ENCODE measurements at places on chromosomes 4 and X.

DNA sequence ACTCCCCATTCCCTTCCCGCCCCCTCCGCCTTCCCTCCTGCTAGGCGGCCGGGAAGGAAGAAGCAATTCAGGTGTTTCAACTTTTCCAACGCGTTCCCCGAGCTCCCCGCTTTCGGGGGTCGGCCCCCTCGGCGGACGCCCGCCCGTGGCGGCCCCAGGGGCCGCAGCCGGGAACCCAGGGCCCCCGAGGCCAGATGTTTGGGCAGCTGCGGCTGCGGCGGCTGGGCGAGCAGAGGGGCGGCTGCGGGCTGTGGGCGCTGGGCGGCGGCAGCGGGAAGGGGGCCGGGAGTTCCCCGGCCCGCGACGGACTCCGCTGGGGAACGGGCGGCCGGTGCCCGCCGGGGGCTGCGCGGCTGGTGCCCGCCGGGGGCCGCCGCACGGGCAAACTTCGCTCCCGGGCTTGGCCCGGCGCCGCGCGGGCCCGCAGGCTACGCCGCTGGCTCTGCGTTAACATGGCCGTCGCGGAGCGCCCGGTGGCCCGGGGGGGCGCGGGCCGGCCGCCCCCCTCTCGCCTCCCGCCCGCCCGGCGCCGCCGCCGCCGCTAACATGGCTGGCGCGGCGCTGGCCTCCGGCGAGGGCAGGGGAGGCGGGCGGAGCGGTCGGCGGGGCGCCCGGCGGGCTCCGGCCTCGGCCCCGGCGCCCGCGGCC is 510 bp downstream of the HMGB3 start:
- DNase-seq, result peak; percentile 9

GRCh38 chrX:96389281-96390047 is 295.2 kb upstream of the DIAPH2 start:
- no peak for DNase-seq

DNA sequence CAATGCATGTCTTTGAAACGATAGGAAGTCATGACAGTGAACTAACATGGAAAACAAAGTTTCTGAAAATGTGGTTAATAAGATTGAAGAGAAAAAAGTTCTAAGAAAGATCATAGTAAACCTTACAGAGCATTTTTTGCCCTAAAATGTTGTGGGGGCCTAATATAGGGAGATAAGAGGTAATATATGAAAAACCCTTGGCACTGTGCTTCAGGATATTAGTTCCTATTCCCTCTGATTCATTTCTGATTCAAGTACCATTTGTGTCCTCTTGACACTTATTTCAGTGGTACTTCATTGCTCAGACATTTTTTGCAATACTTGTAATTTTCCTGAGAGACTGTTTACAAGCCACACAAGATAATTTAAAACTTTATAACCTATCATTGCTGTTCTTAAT is 35.1 kb downstream of the PAQR3 start:
- no peak for DNase-seq

- DNase-seq, result no peak
Measured at GRCh38 chrX:40323977-40324376, 226.2 kb upstream of the BCOR start.

DNA sequence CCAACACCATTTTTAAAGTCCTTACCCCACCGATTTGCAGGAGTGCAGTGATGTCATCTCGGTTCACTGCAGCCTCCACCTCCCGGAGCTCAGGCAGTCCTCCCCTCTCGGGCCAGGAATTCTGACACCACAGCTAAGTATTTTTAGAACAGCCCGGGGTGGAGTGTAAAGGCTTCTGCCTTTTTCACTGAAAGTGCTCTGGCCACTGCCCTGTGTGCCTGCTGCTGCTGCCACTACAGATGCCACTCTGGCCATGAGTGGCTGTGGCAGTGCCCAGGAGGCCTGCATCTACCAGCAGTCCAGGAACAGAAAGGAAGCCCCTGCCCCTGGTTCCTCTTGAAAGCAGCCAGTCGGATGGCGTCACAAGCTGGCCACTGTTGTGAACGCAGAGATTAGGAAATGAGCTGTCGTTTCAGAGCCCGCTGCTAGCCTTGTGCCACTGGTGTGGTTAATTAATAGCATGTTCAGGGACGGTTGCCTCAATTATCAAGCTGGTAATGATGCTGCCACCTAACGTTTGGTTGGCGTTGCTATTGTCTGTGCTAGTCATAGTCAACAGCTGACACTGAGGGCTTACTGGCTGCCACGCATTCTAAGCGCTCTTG is 23.6 kb upstream of the TBC1D14 start:
- peak; percentile 74 for DNase-seq

DNA sequence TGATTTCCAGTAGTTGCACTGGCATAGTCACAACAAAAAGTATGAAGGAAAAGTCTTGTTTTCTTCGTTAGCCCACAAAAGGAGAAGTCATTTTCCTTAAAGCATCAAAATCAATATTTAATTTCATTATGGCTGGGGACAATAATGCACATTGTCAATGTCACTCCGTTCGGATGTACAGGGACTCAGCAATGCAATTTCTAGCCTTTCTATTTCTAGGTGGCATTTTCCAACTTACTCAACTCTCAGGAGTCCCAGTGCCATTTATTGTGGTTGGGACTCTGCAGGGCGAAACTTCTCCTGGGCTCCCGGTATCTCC is 99.6 kb downstream of the CEP135 start:
- no peak for DNase-seq

DNA sequence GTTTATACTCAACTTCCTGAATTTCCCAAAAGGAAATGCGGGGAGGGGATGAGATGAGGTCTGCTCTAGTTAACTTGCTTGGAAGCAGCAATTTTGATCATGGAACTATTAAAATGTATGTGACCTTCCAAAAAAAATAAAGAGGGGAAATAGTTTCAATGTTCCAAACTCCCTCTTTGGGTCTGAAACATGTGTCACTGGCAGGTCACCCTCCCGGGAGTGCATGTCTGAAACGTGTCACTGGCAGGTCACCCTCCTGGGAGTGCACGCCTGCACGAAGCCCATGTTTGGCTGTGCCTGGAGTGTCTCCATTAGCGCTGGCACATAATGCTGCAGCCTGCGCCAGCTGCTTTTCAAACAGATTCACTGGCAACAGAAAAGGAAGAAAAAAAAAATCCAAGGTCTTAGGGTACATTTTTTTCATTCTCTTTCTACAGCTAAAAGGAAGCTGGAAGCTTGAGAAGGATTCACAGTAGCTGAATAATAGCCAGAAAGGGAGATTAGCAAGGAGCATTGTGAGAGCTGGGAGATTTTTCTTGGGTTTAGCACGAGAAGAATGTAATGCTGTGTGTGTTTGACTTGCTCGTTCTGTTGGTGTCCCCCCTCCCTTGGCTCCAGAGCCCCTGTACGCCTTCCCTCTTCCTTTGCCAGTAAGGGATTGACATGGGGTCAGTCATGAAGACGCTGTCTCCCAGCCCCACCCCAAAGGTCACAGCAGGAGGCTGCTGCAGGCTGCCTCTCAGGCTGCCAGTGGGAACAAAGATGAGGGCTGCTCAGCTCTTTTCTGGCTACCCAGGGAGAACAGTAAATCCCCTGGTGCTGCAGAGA is 39.2 kb upstream of the TLR3 start:
- peak; percentile 90 for DNase-seq

Measured in muscle of leg (tissue), 16 donors.